Omental fat pad (tissue), 4 donors: ENCODE measurements at places on chromosomes 6 and 20.

GRCh38 chr6:40352527-40353170, 234.5 kb downstream of the LRFN2 start:
- DNase-seq: no peak

DNA sequence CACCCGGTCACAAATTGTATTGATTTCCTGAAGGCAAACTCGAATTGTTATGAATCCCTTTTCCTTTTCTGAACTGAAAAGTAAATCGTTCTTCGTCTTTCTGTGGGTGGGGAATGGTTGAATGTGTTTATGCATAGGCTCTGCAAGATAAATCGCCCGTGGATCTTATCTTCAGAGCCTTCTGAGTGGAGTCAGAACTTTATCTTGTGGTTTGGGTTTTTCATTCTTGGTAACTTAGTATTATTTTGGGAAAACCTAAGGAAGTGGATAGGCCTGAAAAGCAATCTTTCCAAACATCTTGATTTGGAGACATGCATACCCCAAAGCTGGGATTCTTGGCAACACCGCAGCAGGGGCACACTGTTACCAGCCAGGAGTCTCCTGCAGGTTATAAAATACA, 122.4 kb downstream of the MAP3K7 start:
- DNase-seq: no peak

GRCh38 chr6:125165256-125165655, 11.7 kb downstream of the TPD52L1 start:
- no peak for DNase-seq

DNA sequence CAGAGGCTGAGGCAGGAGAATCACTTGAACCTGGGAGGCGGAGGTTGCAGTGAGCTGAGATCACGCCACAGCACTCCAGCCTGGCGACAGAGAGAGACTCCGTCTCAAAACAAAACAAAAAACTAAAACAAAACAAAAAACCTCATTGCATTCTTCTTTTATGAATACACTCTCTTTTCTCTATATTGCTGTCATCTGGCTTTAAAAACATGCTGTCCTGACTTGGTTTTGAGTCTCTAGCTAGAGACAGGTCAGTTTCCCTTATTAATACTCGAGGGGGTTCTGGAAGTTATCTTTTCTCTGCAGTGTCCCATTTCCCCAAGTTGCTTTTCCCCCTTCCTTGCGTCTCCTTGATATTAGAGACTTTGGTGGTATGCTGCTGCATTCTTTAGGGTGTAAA, 50.9 kb downstream of the RIOK1 start:
- DNase-seq: no peak
